ENCODE measurements at places on chromosomes 7 and 10.
A peak's percentile ranks its signal among the peaks of the same experiment; 100 is the strongest.

GRCh38 chr7:48786951-48787350, 137.4 kb upstream of the CDC14C start:
- DNase-seq = no peak

- DNase-seq = no peak
Measured at GRCh38 chr10:132405463-132405991, 8.5 kb downstream of the PWWP2B start.

DNA sequence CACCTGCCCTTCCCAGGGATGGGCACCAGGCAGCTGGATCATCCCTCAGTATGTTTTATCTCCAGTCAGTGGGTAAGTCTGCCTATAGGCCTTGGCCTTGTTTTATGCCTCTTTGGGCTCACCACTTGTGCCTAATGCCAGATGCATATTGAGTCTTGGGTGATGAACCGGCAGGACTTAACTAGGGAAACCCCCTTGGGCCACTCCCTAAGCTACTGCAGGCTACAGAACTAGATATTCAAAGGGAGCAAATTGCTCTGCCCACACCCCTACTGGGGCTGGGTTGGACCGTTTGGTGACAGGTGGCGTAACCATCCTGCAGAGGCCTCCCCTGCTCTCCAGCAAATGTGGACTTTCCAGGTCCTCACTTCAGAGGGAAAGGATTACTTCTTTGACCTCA, 115.7 kb upstream of the GDF10 start:
- no peak for DNase-seq

DNA sequence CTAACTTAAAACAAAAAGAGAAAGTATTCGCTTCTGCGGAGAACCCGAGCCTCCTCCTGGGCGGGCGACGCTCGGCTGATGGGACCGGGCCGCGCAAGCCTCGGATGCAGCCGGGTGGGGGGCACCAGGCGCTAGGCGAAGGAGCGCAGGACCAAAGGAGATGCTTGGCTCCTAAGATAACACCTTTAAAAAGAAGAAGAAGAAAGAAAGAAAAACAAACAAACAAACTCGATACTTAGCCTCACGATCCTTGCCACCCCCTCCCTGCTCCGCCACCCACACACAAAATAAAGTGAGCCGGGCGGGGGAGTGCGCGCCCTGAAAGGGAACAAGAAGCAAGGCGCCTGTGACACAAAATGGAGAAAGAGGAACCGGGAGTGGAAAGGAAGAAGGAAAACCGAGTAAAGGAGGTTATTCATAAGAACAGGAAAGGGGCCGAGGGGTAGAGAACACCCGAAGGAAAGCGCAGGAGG, 34.0 kb upstream of the EBLN1 start:
- peak; percentile 49 for DNase-seq

DNA sequence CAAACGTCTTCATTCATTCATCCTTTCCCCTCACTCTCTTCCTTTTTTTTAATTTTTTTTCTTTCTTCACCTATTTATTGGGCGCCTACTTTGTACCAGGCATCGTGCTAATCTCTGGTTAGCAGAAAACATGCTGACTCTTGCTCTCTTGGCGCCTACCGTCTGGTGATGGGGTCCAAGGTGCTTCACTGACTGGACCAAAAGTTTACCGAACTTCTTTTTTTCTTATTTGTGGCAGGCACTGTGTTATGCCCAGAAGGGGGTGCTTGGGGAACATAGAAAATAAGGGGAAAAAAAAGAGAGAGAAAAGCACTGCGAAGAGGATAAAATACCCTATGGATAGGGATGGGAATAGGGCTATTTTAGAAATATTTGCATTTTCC, 505 bp upstream of the FAM204A start:
- no peak for DNase-seq

GRCh38 chr10:119680650-119681081, 29.5 kb downstream of the BAG3 start:
- no peak for DNase-seq

DNA sequence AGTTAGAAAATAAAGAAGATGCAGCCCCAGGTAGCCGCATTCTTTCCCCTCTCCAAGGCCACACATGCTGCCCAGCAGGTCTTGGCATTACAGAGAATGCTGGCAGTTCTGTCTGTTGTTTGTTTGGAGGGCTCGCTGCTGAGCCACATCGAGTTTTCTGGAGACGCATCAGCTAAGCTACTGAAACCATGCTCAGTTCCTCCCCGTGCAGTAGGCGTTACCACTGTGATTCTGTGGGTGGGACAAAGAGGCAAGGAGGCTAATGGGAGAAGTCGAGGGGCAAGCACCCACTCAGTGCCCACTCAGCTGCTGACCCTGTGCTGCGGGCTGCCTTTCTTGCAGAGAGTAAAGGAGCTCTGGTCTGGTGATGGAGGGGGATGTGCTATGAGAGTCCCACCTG, 15.5 kb upstream of the GTPBP4 start:
- DNase-seq = no peak

DNA sequence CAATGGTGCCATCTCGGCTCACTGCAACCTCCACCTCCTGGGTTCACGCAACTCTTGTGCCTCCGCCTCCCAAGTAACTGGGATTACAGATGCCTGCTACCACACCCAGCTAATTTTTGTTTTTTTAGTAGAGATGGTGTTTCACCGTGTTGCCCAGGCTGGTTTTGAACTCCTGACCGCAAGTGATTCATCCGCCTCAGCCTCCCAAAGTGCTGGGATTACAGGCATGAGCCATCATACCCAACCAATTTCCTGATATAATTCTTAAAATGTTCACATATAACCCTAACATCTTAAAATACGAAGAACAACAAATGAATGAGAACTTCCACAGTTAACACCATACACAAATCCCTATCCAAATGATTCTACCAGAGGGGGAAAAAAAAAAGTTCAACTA, 31.2 kb downstream of the BAIAP2L1 start:
- no peak for DNase-seq

DNA sequence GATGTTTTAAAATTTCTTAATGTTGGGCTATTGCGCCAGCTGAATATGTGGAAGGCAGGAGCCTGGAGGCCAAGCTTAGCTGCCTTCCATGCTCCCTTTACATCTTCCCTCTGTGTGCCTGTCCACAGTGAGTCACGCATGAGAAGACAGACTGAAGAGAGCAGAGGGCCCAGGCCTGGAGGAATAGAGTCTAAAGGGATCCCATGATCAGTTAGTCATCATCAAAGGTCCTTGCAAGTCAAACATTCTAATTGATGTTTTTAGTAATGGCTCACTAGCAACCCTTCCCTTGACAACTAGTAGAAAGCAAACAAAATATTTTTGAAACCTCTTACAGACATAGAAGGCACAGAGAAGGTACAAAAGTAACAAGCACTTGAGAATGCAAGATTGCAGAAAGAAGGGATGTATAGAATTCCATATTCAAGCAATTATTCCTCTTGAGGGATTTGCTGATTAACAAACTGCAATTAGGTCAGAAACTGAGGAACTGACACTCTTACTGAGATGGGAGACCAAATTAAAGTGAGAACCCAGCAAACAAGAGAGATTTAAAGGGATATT, 30.7 kb upstream of the APBB1IP start:
- no peak for DNase-seq

DNA sequence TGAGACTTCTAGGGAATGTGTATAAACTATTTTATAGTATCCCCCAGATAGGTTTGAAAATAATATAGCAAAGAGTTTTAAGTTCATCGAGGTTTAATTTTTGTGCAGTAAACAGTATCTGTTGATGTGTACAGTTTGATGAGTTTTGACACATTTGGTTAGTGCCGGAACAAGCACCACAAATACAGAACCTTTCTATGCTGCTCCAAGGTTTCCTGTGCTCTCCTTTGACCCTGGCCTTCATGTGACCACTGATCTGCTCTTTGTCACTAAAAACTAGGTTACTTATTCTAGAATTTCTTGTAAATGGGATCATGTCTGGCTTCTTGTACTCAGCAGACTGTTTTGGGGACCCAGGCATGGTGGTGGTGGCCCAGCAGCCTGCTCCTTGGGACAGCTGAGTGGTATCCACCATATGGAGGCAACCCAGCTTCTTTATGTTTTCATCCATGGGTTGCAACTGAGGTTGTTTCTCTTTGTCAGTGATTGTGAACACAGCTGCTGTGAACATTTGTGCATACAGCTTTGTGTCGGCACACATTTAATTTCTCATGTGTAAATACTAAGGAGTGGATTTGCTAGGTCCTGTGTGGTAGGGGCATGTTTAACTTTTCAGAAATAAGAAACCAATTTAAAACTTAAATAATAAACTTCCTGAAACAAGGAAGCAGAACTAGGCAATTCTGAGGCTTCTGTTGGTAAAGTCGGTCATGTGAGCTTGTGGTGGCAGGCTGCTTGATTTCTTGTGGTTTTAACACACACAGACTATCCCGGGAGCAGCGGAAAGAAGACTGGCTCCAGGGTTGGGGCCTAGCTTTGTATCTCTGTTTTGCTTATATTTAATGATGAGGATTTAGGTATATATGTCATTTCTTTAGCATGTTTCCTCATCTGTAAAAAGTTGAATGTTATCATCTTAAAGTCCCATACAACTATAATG, 219.4 kb downstream of the ABCA13 start:
- DNase-seq = no peak

DNA sequence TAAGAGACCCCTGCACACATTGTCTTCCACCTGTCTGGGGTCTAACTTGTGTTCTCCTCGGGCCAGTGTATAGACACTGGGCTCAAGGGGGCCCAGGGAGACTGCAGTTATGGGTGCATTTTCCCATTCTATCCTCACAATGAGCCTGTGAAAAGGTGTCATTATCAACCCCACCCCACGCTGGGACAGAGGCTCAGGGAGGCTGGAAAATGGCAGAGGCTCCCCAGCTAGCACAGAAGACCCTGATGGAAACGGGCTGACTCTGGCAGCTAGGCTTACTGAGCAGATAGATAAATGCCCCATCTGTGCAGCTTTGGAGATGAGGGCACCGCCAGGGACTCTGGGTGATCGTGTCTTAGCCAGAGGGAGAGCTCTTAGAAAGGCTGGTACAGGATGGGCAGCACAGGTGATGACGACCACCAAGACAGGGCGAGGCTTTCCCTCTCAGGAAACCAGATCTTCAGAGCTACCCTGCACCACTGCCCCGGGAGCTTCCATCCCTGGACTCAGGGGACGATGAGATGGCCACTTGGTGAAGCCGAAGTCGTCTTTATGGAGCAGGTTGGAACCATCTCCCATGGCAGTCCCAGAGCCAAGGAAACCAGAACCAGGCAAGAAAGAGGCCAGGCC, 58.2 kb upstream of the CHST15 start:
- no peak for DNase-seq

- DNase-seq = no peak
Measured at GRCh38 chr7:11749629-11750028, 82.4 kb downstream of the THSD7A start.

DNA sequence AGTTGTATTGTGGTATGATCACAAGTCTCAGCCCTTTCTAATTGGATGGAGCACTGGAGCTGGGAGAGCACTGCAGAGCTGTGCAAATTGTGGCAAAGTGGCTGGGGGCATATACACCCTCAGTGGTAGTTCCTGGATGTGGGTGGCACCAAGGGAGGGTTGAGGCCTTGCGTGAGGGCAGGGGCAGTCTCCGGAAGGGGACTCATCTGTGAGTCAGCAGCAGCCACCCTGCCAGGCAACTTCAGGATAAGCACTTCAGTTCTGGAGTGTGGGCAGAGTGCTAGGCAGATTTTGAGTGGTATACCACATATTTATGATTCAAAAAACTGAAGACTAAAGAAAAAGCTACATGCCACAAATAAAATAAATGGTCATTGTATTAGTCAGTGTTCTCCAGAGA, 210.5 kb downstream of the ETV1 start:
- DNase-seq = no peak

- no peak for DNase-seq
Measured at GRCh38 chr10:61986382-61986781, 84.9 kb downstream of the ARID5B start.

DNA sequence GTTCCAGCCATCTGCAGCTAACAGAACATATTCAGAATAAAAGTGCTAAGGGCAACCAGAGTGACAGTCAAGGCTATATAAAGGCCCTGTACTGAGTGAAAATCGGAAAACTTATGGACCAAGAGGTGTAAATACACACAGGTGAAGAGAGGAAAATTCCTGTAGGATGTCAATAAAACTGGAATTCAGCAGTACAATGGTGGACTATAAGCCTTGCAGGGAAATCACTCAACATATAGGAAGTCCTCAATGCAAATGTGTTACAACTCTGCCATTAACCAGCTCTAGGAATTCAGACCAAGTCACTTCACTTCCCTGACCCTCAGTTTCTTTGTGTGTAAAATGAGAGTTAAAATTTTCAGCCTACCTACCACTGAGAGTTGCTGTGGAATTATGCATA, 7.7 kb downstream of the USP6NL start:
- DNase-seq = no peak

DNA sequence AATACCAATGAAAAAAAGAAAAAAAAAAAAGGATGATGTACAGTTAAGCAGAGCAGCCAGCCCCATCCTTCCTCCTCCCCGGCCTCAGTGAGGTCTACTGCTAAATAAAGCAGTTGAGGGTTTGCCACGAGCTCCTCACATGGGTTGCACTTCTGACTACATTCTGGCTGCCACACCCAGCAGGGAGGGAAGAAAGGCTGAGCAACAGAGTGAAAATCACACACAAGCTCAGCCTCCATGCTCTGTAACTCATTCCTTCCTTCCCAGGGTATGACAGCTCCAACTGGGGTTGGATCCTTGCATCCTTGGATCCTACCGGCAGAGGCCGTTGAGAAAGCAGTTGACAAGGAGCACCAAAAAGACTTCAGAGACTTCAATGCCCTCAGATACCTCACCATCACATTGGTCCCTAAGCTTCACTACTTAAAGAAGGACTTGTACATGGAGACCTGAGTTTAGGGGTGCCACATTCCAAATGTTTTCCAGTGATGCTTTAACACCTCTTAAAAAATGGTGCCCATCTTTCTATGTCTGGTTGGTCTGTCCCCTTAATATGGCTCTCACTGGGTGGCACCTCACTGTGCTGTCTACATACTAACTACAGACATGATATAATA, 52.9 kb upstream of the PIK3CG start:
- DNase-seq = no peak

- no peak for DNase-seq
Measured at GRCh38 chr7:165661-166337, 26.6 kb upstream of the FAM20C start.

- DNase-seq = no peak
Measured at GRCh38 chr7:63521-64021, 128.8 kb upstream of the FAM20C start.

DNA sequence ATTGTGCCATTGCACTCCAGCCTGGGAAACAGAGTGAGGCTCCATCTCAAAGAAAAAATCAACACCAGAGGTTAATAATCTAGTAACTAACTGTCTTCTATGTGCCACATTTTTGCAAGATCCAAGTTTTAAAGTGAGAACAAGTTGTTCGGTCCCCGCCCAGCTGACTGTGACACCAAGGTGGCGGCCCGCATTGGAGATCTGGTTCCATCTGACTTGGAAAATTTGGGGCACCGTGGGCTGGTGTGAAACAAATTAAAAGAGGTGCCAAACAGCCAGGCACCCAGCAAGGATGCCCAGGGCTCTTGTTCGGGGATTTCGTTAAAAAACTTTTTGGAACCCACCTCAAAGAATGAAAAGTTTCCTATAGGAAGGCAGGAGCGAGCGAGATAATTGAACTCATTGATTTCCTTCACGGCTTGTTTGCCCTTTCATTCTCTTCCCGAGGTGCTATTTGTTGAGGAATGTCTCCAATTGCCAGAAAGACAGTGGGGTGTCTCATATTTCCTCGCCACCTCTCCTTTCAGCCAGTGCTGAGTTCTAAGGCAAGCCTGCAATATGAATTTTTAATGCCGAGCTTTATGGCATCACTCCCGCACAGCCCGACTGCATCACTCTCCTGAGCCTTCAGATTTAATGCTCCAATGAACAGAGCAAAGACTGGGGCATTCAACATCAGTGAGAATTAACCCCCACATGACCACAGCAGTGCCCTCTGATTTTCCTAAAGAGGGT, 156.9 kb upstream of the SH2B2 start:
- no peak for DNase-seq

- no peak for DNase-seq
Measured at GRCh38 chr10:69045441-69046300, 42.2 kb upstream of the SRGN start.
